ENCODE measurements at places on chromosomes 12 and 14.

GRCh38 chr14:33762161-33762851, 188.6 kb downstream of the EGLN3 start:
- DNase-seq: no peak

- DNase-seq: no peak
These were observed 46.2 kb downstream of the DPF3 start for GRCh38 chr14:72847721-72848120.

- DNase-seq: no peak
These were observed 11.5 kb downstream of the ALG10 start for GRCh38 chr12:34033628-34034296.

DNA sequence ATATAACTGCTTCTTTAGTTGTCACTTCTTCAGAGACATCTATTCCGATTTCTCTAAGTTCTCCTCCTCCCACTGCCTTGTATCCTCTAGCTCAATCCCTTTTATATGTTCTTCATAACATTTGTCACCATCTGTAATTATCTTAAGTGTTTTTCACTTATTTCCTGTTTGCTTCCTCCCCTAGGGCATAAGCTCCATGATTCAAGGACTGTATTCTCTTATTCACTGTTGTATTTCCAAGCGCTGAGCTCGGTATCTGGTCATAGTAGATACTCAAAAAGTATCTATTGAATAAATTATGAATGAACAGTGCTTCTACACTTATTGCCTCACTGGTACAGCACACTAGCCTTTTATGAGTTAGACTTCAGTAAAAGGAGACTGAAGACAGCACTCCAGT, 109.0 kb upstream of the TMPO start:
- no peak for DNase-seq

GRCh38 chr12:119378903-119379302, 44.4 kb downstream of the CCDC60 start:
- DNase-seq: no peak

- no peak for DNase-seq
These were observed 18.1 kb downstream of the EGLN3 start for GRCh38 chr14:33932576-33933345.

DNA sequence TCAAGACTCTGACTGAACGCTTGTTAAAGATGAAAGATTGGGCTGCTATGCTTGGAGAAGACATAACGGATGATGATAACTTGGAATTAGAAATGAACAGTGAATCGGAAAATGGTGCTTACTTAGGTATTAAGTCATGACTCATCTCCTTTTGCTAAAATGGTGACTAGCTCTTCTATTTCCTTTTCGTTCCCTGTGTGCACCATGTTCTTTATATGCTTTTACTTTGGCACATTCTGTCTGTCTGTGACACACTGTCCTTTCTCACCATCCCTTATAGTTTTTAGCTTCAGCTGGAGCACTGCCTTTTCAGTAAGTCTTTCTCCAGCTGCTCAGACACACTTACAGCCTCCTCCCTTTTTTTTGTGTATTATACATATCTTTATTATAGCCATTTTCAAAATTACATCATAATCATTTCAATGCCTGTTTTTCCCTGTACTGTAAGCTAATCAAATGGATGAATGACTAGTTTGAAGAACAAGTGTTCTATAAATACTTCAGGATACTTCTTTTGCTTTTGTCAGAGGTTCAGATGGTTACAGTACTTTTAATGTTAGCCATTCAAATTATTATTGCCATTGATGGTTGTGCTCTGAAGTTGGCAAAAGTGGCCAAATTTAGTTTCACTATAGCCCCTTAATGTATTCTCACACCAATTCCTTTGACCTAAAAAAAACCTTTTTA, 68.6 kb downstream of the MIA2 start:
- DNase-seq: no peak

GRCh38 chr14:70646705-70647104, 5.0 kb downstream of the TTC9 start:
- DNase-seq: no peak

GRCh38 chr12:33438025-33438772, 1.4 kb downstream of the SYT10 start:
- no peak for DNase-seq

- DNase-seq: no peak
These were observed 2.6 kb upstream of the LGMN start for GRCh38 chr14:92750994-92751400.

DNA sequence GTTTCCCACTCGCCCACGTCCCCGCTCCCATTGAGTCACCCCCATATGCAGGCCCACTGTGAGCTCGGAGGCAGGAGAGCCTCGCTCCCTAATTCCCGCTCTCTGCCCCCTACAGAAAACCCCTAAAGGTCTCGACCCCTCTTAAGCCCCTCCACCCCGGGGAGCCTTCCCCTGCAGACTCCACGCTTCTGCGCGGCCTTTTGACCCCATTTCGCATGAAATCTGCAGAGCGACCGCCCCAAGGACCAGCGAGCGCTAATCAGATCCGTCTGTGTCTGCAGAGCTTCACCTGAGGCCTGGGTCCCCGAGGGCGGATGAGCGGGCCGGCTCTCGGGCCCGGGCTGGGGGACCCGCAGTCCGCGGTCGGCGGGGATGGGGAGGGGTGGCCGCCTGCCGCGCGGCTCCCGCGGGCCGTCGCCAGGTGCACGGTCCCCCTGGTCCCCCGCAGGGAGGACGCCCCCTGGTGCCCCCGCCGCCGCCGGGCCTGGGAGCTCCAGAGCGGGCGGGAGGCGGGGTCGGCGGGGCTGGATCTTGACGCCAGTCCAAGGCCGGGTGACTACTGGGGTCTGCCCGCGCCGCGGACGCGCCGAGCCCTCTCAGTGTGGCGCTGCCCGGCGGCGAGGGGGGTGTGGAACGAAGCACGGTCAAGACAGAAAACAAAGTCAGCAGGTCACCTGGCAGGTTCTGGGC, 10.1 kb downstream of the BMP4 start:
- DNase-seq: no peak

GRCh38 chr12:27711317-27711682, 668 bp downstream of the MRPS35 start:
- DNase-seq: no peak

DNA sequence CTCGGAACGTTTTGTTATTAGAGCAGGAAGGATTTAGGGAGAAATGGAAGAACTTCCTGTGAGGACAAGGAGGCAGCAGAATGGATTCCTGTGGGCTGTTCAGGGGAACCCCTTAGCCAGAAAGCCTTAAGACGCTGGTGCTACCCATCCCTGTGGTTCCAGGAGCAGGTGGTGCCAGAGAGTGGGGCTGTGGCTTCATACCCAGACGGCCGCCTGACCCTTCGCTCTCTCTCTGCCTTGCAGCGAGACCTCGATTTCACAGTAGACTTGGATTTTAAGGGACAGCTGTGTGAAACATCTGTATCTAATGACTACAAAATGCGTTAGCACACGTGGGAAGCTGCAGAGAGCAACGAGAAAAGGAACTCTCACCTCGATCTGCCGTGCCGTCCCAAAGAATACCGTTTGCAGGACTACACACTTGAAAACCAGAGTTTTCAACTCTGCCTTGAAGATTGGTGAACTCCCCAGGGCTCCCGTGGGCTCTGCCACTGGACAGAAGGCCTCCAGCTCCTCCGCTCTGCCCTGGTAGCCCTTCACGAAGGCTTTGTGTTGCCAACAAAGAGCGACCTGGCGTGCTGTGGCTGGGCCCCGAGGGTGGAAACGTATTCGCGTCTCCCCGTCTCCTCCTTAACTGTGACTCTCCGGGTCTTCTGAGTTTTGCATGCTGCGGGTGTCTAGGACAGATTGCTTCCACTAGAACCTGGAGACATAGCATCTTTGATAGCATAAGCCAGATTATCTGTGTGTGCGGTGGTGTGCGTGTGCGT, 102.0 kb downstream of the PRMT8 start:
- DNase-seq: no peak

GRCh38 chr14:48937541-48938195, 648.5 kb downstream of the RPS29 start:
- DNase-seq: no peak

All from HFF-Myc (cell line).